ENCODE measurements at places on chromosomes 7 and 10.

- peak; percentile 64 for DNase-seq
These were observed 66.2 kb downstream of the FAM241B start for GRCh38 chr10:69696073-69696731.

- no peak for DNase-seq
These were observed 47.4 kb downstream of the PRPF18 start for GRCh38 chr10:13634207-13634606.

DNA sequence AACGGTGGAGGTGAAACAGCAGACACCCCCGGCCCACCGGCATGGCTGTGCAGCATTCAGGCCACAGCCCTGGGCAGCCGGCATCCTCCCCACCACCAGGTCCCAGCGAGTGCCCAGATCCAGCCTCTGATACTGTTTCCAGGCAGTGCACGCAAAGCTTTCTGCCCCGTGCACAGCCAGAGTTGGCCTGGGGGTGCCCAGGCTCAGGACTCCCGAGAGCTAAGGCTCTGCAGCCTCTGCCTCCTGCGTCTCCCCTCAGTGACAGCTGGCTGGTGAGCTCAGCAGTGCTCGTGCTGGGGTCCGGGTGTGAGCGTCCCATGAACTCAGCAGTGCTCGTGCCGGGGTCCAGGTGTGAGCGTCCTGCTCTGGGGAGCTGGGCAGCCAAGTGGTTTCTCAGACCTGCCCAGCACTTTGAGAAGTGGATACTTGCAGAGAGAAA lies 65.4 kb downstream of the CFAP46 start:
- no peak for DNase-seq

DNA sequence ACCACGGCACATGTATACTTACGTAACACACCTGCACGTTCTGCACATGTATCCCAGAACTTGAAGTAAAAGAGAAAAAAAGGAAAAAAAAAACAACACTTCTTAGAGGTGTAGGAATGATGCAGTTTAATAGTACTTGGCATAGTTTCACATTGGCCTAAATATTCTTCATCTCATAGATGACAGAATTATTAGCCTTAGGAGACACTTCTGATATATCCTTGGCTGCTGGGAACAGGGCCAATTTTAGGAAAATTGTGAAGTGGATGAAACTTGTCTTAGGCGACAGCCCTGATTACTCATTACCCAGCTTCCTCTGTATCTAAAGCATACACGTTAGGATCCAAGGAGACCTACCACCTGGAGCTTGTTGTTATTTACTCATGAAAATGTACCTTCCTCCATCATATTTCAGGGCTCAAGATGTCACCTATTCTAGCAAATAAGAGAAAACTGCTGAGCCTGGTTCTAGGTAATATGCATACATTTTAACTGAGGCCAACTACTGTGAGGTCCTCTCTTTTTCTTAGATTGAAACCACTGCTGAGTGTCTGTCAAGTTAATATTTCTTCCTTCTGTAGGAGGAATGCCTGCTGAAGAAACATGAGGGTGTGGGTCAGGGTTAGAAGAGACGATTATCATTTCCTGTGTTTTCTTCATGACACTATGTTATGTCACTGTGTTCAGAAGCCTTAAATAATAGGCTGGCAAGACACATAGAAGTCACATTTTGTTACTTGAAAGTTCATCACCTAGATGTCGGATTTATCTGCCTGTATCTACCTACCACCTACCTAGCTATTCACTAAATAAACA lies 44.3 kb downstream of the CPED1 start:
- DNase-seq = no peak

DNA sequence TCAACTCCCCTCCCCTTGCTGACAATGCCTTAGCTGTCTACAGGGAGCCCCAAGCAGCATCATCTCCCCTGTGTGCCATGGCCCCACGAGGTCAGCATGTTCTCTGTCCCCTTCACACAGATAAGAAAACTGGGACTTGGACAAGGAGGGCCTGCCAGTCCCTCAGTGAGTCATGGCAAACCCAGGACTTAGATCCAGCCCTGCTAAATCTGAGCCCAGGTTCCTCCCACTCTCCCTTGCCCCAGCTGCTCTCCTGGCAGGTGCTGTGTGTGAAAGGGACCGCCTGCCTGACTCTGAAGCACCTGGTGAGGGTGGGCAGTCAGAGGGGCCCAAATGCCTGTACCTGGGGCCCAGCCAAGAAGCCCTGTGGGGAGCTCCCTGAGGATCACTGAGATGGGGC lies 7.4 kb downstream of the CRHR2 start:
- no peak for DNase-seq

- DNase-seq = no peak
These were observed 54.4 kb upstream of the IFRD1 start for GRCh38 chr7:112395893-112396292.

DNA sequence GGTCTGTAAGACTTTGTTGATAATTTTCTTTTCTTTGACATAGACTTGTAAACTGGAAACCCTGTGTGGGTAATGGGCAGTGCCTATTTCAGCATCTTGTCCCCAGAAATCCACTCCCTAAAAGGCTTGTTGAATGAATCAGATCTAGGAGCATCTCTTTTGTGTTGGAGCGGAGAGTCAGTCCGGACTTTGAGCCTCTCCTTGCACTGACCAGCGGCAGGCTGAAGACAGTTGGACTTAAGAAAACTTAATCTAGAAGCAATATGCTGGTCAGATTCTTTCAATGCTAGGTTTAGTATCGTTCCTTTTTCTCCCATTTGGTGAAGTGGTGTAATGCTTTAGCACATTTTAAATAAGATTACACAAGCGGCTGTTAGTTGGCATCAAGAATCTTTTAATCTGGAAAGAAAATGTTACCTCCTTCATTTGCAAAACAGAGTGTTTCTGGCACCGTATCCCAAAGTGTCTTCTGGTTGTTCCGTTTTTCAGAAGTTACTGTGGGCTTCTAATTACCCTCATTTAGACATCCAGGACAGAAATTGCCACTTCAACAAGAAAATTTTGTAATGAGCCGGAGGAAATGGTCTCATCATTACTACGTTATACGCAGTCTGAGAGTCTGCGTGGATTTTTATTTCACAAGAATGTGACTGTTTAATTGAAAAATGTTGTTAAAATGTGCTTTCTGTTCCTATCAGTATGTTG lies 74.7 kb downstream of the CUX1 start:
- no peak for DNase-seq

GRCh38 chr10:89873055-89873454 lies 171.7 kb downstream of the KIF20B start:
- DNase-seq = no peak

DNA sequence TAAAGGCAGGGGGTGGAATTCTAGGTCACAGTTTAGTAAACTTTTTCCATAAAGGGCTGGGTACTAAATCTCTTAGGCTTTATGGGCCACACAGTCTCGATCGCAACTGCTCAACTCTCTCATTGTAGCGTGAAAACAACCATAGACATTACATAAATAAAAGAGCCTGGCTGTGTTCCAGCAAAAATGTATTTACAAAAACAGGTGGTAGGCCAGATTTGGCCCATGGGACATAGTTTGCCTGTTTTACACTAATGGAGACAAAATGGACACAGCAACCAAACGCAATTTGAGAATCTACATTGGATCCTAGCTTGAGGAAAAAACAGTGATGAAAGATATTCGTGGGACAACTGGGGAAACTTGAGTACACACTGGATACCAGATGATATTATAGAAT lies 23.2 kb upstream of the MALSU1 start:
- DNase-seq = no peak

GRCh38 chr10:72509941-72510340 lies 115.9 kb downstream of the MICU1 start:
- no peak for DNase-seq

GRCh38 chr10:130773941-130774340 lies 537.6 kb downstream of the TCERG1L start:
- no peak for DNase-seq

GRCh38 chr7:45092100-45092930 lies 3.5 kb upstream of the NACAD start:
- no peak for DNase-seq

- no peak for DNase-seq
These were observed 23.5 kb downstream of the DENND2A start for GRCh38 chr7:140617081-140617480.

- DNase-seq = no peak
These were observed 49.5 kb downstream of the ZNF37A start for GRCh38 chr10:38143587-38143986.

DNA sequence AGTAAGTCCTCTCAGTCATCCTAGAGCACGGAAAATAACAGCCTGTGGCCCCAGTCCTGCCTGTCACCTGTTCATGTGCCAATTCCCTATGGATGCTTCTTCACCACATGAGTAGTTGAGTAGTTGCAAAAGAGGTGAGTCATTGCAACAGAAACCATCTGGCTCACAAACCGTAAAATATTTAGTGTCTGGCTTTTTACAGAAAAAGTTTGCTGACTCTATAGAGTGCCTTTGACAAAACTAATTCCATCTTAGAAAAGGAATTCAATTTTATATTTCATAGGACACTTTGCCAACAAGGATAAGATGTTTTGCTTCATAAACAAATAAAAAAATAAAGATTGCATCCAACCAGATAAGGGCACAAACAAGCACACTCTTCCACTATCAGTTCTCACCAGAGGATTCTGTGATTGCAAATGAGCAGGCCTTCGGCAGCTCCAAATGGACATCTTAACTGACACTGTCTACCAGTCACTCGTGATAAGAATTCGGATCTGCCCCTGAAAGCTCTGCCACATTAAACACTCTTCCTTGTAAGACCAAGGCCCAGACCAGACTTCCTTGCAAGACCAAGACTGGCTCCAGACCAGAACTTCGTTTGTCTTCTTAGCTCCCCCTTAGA lies 242.7 kb upstream of the SEMA3C start:
- DNase-seq = no peak

DNA sequence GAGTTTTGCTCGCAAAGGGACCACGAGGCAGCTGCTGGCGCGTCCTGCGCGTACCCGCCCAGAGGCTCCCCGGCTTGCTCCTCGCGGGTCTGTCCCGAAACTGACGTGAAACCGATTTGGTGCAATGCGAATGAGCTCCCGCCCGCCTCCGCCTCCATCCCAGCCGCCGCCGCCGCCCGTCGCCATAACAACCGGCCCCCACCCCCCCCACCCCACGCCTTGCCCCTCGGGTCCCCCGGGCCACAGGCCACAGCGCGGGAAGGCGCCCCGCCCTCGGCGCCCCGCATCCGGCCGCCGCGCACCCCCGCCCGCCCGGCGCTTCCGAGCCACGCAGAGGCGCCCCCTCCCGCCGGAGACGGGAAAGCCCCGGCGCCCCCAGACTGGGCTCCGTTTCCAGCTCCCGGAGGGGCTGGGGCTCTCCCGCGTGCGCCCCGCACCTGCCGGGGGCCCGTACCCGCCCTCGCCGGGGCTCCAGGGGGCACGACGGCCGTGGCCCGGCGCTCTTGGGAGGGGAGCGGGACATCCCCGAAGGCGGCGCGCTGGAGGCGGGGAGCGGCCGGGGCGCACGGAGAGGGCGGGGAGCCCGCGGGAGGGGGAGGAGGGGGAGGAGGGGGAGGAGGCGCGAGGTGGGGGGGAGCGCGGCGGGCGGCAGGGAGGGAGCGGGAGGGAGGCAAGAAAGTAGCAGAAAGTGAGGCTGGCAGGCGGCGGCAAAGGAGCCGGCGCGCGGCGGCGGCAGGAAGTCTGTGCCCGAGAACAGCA lies at the start of gene CAMK1D:
Gene CAMK1D, plus strand, starts transcription at position 678 of the 759 bp plus-strand sequence.
- peak; percentile 78 for DNase-seq

GRCh38 chr7:9091282-9091681 lies 657.9 kb downstream of the NXPH1 start:
- no peak for DNase-seq

- no peak for DNase-seq
These were observed 4.4 kb downstream of the GPR37 start for GRCh38 chr7:124761164-124761715.

DNA sequence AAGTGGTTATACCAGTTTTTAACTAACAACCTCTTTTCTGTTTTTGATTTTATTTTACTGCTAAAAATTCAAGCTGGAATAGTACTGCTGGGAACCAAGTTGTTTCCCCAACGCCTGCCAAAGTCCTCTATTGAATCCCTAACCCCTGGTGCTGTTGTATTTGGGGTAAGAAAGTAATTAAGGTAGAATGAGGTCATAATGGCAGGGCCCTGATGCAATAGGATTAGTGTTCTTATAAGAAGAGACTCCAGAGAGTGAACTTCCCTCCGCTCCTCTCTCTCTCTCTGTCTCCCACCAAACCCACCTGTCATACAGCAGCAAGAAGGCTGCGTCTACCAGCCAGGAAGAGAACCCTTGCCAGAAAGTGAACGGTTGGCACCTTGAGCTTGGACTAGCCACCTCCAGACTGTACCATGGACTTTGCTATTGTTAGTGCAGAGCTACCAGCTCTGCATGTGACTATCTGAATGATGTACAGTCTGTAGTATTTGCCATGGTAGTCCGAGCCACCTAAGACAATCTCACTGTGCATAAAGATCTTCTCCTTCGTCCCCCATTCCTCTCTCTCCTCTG lies 86.5 kb upstream of the KLF6 start:
- DNase-seq = no peak

DNA sequence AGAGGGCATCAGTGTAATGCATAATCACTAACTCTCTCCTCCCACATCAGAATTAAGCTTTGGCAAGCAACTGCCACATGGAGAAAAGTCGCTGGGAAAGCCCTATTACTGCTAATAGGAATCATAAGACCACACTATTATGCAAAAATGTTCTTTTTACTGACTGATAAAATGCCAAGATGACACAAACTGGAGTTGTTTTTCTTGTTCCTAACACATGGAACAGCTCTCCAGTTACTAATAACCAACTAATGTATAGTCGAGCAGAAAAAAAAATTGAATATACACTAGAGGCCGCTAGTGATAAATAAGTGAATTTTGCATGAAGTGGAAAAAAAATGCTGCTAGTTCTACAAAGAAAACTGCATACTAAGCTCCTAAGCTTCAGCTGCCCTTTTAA lies 165.6 kb downstream of the TPK1 start:
- DNase-seq = no peak

DNA sequence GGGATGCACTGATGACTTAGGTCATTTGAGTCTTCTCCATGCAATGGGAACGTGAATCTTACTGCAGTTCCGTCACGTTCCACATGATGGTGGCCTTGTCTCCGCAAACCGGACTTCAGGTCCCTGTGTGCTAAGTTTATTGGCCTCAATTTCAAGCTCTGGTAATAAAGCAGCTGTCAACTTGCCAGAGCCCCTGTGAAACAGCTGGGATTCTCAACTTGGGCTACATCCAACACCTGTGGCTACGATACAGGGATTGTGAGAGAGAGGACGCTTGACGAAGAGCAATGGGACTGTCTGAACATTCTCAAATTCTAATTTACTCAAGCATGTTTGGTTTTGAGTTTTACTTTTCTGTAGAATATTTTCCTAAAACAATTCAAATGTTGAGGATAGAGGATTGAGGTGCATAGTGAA lies 174.2 kb downstream of the PTN start:
- peak; percentile 25 for DNase-seq

DNA sequence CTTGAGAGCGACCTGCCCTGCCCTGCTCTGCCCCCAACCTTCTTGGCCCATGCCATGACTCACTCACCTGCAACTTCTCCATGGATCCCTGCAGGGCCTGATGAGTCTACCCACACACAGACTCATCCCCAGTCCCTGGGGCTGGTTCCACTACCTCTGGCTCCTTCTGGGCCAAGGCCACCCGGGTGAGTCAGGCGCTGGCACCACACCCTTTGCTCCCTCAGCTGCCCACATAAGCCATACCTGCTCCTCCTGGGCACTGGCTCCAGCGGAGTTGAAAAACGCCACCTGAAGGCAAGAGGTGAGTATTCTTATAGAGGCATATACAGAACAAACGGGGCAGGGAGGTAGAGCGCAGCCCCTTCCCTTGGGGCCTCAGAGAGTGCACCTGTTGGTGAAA lies 16.2 kb upstream of the MTPAP start:
- no peak for DNase-seq

All from T47D (cell line).